ENCODE measurements at places on chromosomes 4 and X.

DNA sequence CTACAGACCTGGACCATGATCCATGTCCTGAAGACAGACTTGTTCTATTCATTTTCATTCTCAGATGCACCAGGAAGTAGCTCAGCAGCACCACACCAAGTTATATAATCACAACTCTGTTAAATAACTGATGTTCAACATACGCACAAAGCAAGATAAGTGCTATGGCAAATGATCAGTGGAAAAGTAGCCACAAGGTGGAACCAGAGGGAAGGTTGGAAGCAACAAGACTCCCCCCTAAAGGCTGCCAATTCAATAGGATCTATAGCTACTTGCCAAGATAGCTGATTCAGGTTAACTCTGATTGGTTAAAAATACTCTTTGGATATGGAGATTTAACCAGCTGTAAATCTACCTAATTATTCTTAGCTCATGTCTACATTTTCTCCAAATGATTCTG lies 23.7 kb upstream of the FAM47B start:
- no peak for DNase-seq

DNA sequence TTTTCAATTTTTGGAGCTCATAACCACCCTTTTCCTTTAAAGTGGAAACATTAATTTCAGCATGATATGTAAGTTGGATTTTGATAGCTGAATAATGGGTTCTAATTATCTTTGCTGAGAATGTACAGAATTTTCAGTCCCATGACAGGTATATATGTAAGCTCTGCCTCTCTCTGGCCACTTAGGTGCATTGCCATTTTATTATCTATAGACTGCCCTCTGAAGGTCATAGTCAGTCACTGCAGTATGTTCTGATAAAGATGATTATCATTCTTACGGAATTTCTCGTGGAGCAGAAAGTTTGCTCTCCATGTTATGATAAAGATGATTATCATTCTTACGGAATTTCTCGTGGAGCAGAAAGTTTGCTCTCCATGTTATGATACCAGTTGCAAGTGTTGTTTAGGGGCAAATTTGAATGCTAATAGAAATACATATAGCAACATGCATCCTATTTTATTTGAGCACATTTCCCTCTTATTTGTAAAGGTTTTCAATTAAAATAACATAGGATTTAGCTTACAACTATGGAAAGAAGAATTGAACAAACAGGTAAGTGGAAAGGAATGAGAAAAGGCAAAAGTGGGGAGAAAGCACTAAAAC lies 10.4 kb downstream of the AFP start:
- peak; percentile 39 for DNase-seq

- no peak for DNase-seq
Observed at GRCh38 chrX:5084279-5084678, 1144.4 kb downstream of the NLGN4X start.

DNA sequence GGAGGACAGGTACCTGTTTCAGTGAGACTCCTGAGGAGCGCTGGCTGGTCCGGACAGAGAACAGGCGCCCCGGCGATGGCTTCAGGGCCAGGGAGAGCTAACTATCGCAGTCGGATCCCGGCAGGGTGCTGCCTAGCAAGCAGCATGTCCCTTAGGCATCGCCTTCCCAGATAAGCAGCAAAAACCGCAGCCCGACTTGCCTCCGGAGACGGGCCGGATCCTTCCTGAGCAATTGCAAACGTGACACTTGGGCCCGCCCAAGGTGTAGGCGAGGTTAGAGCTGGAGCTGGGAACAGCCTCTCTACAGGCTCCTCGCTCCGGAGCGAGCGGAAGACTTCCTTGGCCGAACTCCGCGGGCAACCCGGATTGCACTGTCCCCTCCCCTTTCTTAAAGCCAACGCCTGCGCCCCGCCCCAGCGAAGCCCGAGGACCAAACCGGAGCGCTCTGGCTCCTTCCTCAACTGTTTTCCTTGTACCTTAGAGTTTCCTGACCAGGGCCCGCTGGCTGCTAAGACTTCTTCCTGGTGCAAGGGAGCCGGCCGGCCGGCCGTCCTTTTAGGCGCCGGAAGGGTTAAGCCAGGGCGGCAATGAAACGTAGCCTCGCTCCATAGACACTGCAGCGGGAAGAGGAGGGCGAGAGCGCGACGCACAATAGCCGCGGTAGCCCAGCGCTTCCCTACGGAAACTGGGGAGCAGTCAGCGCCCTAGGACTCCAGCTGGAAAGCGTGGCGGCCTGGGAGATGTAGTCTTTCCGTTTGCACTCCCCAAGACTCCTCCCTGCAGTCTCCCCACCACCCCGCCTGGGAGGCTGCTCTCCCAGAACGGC lies at the start of gene OPHN1:
TSS of gene OPHN1 (minus strand) at position 341 of the 826 bp plus-strand sequence. CDS start 475 bp downstream, outside the sequence.
- no peak for DNase-seq

DNA sequence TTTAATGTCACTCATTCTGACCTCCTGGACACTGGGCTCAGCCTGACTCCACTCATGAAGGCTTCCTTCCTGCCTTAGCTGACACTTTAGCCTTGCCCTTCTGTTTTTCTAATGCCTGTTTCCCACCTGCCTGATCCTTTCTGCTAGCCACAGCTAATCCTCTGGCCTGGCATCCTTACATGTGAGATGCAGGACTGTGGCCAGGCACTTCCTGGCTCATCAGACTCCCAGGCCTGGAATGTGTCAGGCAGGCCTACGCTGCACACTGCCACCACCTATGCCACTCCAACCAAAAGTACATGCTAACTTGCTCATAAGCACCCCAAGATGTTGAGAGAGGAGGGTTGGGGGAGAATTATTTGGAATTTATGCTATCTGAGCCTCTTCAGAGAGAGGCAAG lies 138.8 kb upstream of the NALF2 start:
- DNase-seq, result no peak

DNA sequence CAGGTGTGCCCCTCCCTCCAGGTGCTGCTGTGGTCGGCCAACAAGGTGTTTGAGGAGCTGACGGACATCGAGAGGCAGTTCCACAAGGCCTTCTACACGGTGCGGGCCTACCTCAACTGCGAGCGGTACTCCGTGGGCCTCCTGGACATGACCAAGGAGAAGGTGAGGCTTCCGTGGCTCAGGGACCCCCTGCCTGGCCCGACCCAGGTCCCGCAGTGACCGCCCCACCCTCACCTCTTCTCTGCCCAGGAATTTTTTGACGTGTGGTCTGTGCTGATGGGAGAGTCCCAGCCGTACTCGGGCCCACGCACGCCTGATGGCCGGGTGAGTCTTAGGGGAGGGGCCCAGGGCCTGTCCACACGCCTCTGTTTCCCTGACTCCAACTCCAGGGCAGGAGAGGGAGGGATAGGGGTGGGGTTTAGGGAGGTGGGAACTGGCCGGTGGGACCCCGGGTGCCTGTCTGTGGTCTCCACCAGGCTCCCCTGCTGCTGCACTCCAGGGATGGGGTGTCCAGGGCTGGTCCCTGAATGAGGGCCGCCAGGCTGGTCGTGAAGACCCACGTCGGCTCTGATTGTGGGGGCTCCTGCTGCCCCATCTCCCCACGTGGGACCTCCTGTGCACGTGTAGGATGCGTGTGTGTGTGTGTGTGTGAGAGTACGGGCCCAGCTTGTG lies 20.1 kb downstream of the ATP5ME start:
- no peak for DNase-seq

- DNase-seq, result no peak
Observed at GRCh38 chr4:88730811-88731210, 33.2 kb upstream of the NAP1L5 start.

DNA sequence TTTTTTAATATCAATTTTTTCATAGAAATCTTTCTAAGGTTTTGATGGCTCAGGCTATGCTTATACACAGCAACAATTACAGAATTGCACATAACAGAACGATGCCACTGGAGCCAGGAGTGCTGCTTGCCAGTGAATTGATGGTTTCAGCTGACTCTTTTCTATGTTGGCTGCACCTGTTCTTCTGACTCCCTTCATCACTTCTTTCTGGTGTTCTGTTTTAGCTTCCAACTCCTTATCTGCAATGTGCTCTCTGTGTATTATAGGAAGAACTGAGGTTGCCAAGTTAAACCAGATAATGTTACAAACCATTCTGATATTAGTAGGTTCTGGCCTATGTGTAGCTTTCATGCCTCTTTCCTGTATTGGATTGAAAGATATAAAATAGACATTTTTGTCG lies 11.6 kb upstream of the VEGFD start:
- DNase-seq, result no peak

DNA sequence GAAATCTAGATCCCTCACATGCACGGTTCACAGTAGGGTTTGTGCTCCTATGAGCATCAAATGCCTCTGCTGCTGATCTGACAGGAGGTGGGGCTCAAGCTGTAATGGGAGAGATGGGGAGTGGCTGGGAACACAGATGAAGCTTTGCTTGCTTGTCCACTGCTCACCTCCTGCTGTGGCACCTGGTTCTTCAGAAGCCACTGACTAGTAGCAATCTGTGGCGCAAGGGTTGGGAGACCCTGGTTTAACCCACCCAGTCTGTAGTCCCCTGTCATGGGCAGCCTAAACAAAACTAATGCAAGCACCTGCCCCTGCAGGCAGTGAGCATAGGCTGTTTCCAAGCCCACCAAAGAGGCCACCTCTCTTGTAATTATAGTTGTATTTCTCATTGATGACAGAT lies 116.6 kb downstream of the SHOX start:
- DNase-seq, result no peak

GRCh38 chr4:39657465-39657864 lies 18.8 kb upstream of the SMIM14 start:
- DNase-seq, result no peak

DNA sequence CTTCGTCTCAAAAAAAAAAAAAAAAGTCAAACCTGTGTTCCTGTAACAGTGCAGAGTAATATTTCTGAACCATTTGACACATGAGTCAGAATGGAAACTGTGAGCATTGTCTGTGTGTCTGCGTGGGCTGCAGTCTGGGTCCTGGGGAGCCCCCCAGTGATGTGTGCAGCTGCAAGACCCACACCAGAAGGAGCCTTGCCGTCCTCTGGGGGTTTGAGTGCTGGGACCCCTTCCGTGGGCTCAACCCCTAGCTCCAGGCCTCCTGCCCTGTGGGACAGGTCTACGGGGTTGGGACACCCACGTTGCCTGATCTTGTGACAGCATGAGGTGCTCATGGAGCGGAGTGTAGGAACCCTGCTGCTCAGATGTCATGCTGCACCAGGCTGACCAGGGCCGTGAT lies 43.7 kb downstream of the DDX3X start:
- DNase-seq, result no peak

DNA sequence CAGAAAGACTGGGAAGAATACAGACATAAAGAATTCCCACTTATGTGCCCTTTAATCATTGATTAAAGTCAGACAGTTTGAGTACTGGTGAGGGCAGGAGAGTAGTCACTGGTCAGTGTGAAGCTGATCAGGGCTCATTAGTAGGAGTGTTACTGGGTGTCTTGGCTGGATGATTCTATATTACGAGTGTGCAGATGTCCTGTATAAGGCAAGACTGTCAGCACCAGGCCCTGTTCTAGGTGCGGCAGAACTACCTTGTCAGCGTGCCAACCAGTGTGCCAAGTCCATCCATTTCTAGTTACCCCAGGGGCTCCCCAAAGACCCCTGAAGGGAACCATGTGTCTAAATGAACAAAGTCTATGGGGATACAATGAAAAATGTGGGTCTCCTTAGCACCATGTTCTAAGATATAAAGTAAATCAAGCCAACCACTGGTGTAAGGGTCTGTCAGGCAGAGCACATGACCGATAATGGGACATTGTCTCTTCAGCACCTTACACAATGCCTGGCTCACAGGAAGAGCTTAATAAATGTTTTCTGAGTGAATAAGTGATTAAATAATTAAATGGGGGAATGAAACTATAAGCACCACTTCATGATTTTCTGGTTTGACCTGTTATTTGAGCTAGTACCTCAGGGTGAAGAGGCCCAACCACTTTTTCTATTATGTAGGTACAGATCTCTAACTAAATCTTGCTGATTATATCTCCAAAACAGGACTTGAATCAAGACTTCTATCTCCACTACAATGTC lies 205.0 kb downstream of the CAMK2D start:
- no peak for DNase-seq

DNA sequence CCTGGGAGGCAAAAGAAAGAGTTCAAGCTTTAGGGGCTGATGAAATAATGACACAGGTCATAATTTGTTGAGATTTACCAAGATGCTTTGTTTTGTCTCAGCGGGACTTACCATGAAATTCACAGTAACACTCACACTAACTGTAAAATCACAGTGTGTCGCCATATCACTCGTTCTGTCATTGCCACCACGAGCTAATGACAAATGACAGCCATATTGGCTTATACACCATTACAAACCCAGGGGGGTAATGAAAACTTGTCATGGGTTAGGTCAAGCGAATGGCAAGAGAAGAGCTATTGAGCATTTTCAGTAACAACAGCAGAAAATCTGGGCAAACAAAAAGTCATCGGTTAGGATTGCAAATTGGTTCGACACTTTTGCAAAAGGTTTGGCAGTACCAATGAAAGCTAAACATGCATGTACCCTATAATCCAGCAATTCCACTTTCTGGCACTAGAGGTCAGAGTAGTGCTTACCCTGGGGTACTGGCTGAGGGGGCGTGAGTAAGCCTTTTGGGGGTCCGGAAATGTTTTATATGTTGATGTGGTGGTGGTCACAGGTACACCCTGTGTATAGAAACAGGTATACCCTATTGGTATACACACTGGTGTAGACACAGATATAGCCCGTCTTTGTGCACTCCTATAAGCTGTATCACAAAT lies 83.9 kb upstream of the RAI2 start:
- no peak for DNase-seq

GRCh38 chrX:153647461-153648357 lies 706 bp downstream of the DUSP9 start:
- DNase-seq, result no peak

- DNase-seq, result no peak
Observed at GRCh38 chr4:112731715-112732114, 94.8 kb downstream of the LARP7 start.

GRCh38 chr4:156312261-156312847 lies 358.7 kb upstream of the CTSO start:
- no peak for DNase-seq

GRCh38 chr4:165539801-165540200 lies 161.0 kb downstream of the CPE start:
- DNase-seq, result peak; percentile 1

DNA sequence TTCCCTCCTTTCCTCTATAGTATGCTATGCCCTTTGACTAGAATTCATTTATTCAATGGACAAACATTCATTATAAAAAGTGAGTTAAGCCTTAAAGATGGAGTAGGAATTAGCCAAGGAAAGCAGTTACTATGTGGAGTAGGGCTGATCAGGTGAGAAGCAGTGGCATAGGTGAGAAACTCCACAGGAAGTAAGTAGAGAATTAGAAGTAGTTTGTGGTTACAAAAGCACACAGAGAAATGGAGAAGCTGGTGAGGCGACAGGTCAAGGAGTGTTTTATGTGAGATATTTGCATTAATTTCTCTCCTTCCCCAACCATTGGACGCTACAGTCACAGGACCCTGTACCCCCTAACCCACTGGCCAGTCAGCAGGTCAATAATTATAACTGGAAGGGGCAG lies 30.6 kb downstream of the SETD7 start:
- no peak for DNase-seq

All from NCI-H187 (cell line).